ENCODE measurements at places on chromosomes 7 and 10.

DNA sequence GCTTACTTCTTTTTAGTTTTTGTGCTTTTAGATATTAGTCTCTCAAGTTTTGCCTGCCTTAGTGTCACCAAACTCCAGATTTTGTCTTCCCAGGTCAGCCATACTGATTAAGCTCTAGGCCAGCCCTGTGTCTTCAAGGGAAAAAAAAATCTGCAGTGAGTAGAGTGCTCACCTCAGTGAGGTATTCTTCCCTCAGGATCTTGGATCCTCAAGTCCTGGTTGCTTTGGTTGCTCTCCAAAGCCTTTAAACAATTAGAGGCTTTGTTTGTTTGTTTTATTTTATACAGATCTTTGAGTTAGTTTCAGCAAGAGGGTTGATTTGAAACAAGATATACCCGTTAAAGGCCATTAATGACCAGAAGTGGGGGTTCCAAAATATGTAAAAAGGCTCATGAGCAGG, 165.2 kb downstream of the GPR158 start:
- DNase-seq = no peak

DNA sequence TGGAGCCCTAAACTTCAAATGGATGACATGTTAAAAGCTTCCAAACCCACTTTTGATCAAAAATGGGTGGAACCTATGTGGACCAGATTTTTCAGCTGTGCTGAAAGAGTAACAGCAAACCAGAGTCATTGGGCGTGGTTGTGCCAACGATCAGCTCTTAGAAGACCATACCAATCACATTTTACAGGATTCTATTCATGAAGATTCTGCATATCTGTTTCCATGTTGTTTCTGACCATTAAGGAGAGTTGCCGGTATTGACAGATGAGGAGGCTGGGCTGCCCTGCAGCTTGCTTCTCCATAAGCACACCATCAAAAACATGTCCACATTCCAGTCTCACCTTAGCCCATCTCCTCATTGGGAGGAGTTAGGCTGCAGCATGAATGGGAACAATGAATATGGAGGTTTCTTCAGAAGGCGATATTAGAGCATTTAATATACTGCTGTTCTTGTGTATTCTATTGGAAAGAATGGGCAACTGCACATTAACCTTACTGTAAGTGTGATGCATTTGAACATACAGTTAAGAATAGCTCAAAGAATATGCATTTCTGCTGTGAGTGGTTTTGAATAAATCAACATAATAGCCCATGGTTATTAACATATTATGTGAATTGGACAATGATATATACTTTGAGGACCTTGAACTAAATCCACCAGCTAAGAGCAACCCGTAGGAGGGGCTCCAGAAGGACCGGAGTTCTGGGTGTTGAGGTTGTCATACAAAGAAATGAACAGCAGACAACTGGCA, 116.7 kb downstream of the TCF7L2 start:
- DNase-seq = no peak

DNA sequence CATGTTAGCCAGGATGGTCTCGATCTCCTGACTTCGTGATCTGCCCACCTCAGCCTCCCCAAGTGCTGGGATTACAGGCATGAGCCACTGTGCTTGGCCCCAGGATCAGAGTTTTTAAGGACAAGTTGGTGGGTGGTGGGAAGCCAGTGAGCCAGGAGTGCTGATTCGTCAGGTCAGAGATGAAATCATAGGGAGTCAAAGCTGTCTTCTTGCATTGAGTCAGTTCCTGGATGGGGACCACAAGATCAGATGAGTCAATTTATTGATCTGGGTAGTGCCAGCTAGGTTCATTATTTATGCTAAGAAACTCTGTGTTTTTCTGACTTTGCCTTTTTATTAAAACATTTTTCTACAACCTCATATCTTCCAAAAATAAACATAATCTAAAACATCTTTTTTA, 423.8 kb downstream of the ARL4A start:
- DNase-seq = no peak

DNA sequence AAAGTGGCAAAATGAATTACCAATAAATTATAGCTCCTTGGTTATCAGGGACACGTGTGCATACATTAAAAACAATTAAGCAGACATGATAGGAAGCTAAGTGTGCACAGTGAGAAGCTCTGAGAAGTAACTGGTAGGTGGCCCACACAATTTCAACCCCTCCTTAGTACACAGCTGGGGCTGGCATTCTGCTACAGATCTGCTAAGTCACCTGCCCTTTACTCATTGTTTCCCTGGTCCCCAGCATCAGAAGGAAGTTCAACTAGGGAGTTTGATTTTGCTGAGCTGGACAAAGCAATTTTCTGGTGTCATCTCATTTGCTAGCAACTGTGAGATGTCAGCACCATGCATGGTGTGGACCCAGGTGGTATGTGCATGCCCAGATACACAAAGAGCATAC, 424.1 kb upstream of the NPVF start:
- DNase-seq = no peak

DNA sequence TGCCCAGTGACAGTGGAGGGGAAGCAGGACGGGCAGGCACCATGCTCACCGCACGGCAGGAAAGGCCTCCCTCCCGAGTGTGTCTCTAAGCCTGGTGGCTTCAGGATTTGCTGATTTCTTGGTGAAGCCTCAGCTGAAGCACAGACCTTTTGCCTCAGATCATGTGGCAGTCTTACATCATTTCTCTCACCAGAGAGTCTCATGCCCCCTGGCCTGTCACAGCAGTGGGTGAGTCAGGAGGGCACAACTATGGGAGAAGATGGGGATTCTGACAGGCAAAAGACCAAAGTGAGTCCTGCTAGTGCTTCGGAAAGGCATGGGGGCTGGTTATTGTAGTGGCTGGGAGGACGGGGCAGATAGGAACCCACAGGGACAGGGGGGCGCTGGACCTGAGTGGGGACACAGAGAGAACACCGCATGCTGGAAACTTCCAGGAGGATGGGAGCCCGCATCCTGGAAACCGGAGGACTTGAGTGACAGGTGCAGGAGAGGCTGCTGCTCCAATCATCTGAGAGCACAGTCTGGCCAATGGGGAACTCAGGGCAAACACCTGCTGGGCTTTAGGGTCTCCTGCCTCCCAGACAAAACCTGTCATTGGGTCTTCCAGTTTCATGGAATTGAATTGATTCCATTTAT, 166.8 kb downstream of the ADARB2 start:
- no peak for DNase-seq

DNA sequence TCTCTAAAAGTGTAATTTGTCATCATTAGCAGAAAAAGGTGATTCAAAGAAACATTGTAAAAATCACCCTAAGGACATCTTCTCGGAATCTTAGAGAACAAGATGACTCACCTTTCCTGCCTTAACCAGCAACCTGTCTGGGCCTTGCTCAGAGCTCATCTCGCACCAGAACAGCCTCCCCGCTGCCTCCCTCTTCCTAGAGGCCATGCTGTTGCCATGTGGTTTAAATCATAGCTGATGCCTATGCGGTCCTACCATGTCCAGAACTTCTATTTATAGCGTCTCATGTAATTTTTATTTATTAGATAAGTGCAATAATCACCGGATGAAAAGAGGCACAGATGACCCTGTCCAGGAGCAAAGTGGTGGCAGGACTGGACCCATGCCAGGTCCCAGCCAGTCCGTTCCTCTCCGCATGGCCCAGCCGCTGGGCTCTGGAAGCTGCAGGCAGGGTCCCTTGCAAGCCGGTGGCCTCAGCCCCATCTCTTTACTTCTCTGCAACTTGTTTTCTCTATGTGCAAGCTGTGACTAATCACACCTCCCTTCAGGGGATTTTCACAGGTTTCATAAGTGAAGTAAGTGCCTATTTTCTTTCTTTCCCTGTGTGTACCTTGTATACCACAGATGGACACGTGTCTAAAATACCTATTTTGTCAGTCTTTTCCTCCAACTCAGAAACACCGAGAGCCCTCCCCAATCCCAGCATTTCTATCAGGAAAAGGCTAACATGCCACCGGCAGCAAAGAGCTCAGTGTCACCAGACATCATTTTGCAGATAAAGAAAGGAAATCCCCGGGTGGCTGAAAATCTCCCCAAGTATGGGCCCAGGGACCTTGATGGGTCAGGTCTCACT, 27.1 kb downstream of the KLF6 start:
- DNase-seq = no peak

DNA sequence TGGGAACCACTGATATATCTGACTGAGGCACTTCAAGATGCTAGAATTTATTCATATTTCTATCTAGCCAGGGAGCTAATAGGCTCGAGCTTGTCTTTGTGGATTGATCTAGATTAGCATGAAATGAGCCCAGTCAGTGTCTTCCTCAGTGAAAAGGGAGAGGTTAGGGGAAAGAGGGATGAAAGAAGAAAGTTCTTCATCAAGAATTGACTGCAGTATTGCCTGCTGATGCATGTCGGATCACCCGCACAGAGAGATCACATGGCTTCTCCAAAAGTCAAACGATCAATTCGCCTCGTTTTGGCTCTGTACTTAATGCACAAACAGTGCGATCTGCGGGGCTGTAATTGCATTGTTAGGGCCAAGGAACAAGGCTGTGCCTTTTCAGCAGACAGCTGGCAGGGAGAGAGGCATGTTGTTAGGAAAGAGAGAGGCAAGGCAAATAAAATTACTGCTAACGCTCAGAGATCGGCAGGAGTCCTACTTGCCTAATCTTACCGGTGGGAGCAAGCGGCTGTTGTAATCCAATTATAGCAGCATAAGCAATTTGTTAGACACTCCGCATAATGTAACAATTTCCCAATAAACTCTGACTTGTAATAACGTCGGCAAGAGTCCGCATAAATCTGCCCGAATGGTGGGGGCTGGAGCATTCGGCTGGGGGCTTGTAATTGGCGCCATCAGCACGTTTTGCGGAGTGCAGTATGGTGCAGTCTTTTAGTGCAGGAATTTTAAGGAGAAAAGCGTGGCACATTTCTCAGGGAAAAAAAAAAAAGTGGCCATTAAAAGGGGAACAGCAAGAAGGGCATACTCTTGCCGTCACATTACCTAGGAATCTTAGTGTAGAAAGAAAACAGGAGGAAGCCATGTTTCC, 102.1 kb downstream of the POLL start:
- no peak for DNase-seq

- DNase-seq = no peak
Measured at GRCh38 chr10:109412353-109412752, 511.0 kb downstream of the XPNPEP1 start.

- DNase-seq = no peak
Measured at GRCh38 chr10:12418725-12419261, 69.4 kb downstream of the CAMK1D start.

GRCh38 chr10:74415146-74415839, 264.3 kb downstream of the ADK start:
- no peak for DNase-seq

- DNase-seq = no peak
Measured at GRCh38 chr10:26440088-26440470, 1.9 kb downstream of the APBB1IP start.

- no peak for DNase-seq
Measured at GRCh38 chr10:96376483-96376882, 17.7 kb upstream of the OPALIN start.

- no peak for DNase-seq
Measured at GRCh38 chr10:59358576-59358975, 3.8 kb downstream of the FAM13C start.

DNA sequence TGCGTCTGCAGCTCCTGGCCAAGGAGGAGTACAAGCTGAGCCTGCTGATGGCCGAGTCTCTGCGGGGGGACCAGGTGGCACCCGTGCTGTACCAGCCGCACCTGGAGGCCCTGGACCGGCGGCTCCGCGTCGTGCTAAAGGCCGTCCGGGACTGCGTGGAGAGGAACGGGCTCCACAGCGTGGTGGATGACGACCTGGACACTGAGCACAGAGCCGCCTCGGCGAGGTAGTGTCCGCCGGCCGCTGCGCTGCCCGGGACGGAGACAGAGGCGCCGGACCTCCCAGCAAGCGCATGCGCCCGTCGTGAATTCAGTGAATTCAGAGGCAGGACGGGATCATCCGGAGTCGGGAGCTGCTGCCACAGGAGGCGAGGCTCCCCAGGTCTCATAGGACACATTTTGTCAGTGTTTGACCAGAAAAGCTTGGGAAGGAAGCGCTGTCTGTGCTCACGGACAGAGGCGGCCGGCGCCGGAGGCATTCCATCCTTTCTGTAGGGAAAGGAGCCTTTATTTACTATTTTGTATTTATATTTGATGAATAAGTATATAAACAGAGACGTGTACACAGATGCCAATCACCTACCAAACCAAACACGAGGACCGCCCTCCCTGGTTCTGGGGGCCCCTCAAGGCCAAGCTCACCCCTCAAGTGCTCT, 30.1 kb upstream of the FOXL3 start:
- no peak for DNase-seq

DNA sequence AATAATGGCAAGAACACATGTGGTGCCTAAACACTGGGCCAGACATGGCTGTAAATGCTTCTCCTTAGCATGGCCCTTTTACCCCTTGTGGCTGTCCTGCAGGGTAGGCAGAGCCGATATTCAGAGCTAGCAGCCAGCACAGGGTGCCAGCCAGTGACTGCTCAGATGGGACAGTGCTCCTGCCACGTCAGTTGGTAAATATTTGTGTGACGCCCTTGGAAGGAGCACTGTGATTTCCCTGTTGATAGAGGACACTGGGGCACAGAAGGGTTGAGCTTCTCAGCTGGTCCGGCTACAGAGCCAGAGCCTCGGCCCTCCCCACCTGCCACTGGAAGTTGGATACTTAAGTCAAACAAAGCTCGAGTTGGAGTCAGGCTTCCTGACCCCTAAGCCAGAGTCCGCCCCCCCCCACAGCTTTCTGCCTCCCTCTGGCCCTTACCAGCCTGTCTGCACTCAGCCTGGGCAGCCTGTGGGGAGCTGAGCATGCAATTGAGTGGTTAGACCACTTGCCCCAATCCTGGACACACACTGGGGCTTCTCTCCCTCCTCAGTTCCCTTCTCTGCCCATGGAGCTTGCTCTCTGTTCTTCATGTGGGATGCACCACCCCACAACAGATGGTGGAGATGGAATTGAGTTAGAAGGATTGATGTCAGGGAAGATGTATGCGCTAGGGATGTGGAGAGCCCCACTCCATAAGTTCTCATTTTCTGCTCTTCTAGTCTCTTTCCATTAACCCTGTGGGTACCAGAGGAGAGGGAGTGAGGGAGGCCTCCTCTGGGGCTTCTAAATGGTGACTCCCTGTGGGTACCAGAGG, 350.8 kb downstream of the PLXNA4 start:
- no peak for DNase-seq

GRCh38 chr7:131096267-131096927, 231.3 kb upstream of the MKLN1 start:
- DNase-seq = no peak

DNA sequence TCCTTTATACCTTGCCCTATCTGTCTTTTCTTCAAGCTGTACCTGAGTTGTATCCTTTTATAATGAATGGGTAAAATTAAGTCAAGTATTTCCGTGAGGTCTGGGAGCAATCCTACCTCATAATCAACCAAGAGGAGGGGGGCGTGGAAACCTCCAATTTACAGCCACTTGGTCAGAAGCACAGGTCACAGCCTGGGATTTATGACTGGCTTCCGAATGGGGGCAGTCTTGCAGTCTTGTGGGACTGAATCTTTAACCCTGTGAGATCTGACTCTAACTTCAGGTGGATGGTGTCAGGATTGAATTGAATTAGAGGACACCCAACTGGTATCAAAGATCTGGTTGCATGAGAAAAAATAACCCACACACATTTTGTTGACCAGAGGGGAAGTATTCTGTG, 23.5 kb upstream of the KCNMA1 start:
- no peak for DNase-seq
